ENCODE measurements at places on chromosomes 1 and 21.
A peak's percentile ranks its signal among the peaks of the same experiment; 100 is the strongest.

GRCh38 chr1:165592945-165593823 is 37.9 kb upstream of the MGST3 start:
- H3K27me3 ChIP-seq = peaks cover 65% of the 10 kb centered on the region
- H3K36me3 ChIP-seq = no peaks in the 10 kb centered on the region
- H3K4me3 ChIP-seq = no peak overlapping the region
- H3K4me1 ChIP-seq = peaks cover 11% of the 10 kb centered on the region
- no peak overlapping the region for H3K27ac ChIP-seq

GRCh38 chr1:27383039-27383605 is at the start of gene CD164L2:
TSS of gene CD164L2 (minus strand) at chr1:27383333. CDS start at chr1:27383239, 94 bp downstream.
- no peaks in the 10 kb centered on the region for H3K27me3 ChIP-seq
- H3K27ac ChIP-seq = no peak within 1 kb of the TSS
- DNase-seq = peak; percentile 69

DNA sequence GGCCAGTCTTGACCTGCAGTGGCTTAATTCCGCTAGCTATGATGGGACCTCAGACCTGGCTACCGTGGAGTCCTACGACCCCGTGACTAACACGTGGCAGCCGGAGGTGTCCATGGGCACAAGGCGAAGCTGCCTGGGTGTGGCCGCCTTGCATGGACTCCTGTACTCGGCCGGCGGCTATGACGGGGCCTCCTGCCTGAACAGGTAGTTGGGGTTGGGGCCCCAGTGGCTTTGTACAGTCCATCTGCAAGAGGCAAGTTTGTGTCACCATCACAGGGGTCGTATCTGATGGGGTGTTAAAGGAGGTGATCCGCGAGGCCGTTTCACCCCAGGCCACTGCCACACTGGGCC is 2.9 kb downstream of the KLHL17 start:
- no peak for DNase-seq
- H3K27me3 ChIP-seq = no peaks in the 10 kb centered on the region

GRCh38 chr1:93613898-93614297 is 67.7 kb downstream of the BCAR3 start:
- no peak for DNase-seq
- peaks cover 36% of the 10 kb centered on the region for H3K36me3 ChIP-seq
- H3K27ac ChIP-seq = peak overlapping the region; percentile 97
- H3K4me3 ChIP-seq = peak overlapping the region; percentile 52

DNA sequence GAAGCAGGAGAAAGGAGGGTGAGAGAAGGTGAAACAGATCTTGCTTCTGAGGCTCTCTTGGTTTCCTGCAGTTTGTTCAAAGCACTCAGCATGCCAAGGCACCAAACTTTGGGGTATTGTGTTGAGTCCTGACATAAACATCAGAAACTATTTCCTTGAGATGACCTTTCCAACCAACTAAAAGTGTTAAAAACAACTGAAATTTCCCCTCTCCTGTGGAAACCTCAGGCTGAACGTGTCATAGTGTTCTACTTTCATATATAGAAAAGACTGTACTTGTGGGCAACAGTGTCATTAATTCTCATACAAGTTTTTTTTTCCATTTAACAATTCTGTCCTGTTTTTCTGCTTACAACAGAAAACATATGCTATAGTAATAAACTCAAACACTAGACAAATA is 6.3 kb upstream of the LYST start:
- no peaks in the 10 kb centered on the region for H3K27me3 ChIP-seq
- DNase-seq = no peak
- no peak overlapping the region for H3K4me3 ChIP-seq
- H3K36me3 ChIP-seq = no peaks in the 10 kb centered on the region

GRCh38 chr1:183920651-183921050 is 115.7 kb downstream of the RGL1 start:
- DNase-seq = no peak
- no peak overlapping the region for H3K4me3 ChIP-seq
- H3K27ac ChIP-seq = no peak overlapping the region
- H3K27me3 ChIP-seq = no peaks in the 10 kb centered on the region
- H3K36me3 ChIP-seq = no peaks in the 10 kb centered on the region

DNA sequence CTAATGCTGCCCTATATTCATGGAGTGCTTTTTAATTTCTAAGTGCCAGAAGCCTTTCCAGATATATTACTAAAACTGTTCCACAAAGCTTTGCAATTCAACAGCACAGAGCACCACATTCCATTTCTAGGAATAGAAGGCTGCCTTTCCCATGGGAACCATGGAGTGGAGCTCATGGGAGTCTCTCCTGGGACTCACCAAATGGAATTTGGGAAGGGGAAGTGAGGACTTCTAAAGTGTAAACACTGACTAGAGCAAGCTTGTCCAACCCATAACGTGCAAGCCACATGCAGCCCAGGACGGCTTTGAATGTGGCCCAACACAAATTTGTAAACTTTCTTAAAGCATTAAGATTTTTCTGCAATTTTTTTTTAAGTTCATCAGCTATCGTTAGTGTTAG is 190.4 kb upstream of the TNR start:
- H3K36me3 ChIP-seq = peaks cover 17% of the 10 kb centered on the region
- peak; percentile 8 for DNase-seq
- H3K27ac ChIP-seq = no peak overlapping the region
- H3K4me1 ChIP-seq = no peaks in the 10 kb centered on the region
- H3K27me3 ChIP-seq = no peaks in the 10 kb centered on the region
- no peak overlapping the region for H3K4me3 ChIP-seq

GRCh38 chr1:185862235-185862634 is 128.0 kb downstream of the HMCN1 start:
- H3K36me3 ChIP-seq = no peaks in the 10 kb centered on the region
- no peaks in the 10 kb centered on the region for H3K27me3 ChIP-seq
- H3K4me1 ChIP-seq = peaks cover 25% of the 10 kb centered on the region
- no peak overlapping the region for H3K27ac ChIP-seq
- no peak for DNase-seq

- H3K4me1 ChIP-seq = peaks cover 23% of the 10 kb centered on the region
- no peaks in the 10 kb centered on the region for H3K36me3 ChIP-seq
- peak overlapping the region; percentile 91 for H3K27ac ChIP-seq
- H3K4me3 ChIP-seq = peak overlapping the region; percentile 26
These were observed 12.4 kb downstream of the SAMSN1 start for GRCh38 chr21:14533499-14534428.

DNA sequence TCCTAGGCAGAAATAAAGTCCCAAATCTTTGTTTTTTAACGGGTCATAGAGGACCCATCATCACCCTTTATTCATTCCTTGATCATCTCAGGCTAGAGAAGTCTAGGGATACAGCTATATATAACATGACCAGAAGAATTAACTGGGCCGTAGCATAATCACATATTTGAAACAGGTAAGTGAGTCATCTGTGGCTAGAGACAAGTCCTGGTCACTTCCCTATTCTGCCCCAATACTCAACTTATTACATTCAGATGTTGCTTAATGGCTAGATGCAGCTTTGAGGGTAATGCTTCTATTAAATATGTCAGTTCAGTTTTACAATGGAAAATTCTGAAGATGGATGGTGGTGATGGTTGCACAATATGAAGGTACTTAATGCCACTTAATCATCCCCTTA is 47.0 kb downstream of the EXO1 start:
- no peak overlapping the region for H3K27ac ChIP-seq
- no peaks in the 10 kb centered on the region for H3K4me1 ChIP-seq
- no peak for DNase-seq
- H3K36me3 ChIP-seq = no peaks in the 10 kb centered on the region
- H3K27me3 ChIP-seq = no peaks in the 10 kb centered on the region
- H3K4me3 ChIP-seq = no peak overlapping the region

GRCh38 chr1:202165267-202165941 is 5.0 kb upstream of the PTPN7 start:
- peaks cover 6% of the 10 kb centered on the region for H3K4me1 ChIP-seq
- DNase-seq = no peak
- peaks cover 6% of the 10 kb centered on the region for H3K36me3 ChIP-seq
- H3K27me3 ChIP-seq = peaks cover 11% of the 10 kb centered on the region
- H3K27ac ChIP-seq = no peak overlapping the region
- no peak overlapping the region for H3K4me3 ChIP-seq

GRCh38 chr1:237867380-237867888 is 23.3 kb downstream of the ZP4 start:
- peaks cover 18% of the 10 kb centered on the region for H3K4me1 ChIP-seq
- no peaks in the 10 kb centered on the region for H3K27me3 ChIP-seq
- H3K27ac ChIP-seq = no peak overlapping the region
- no peaks in the 10 kb centered on the region for H3K36me3 ChIP-seq
- H3K4me3 ChIP-seq = no peak overlapping the region

GRCh38 chr1:222631611-222632208 is 13.8 kb downstream of the MIA3 start:
- H3K36me3 ChIP-seq = peaks cover 92% of the 10 kb centered on the region
- H3K4me3 ChIP-seq = no peak overlapping the region
- peaks cover 16% of the 10 kb centered on the region for H3K4me1 ChIP-seq
- H3K27me3 ChIP-seq = no peaks in the 10 kb centered on the region
- H3K27ac ChIP-seq = peak overlapping the region; percentile 24
- no peak for DNase-seq

- no peaks in the 10 kb centered on the region for H3K27me3 ChIP-seq
- H3K4me3 ChIP-seq = no peak overlapping the region
- H3K27ac ChIP-seq = no peak overlapping the region
- no peak for DNase-seq
These were observed 21.1 kb downstream of the HUNK start for GRCh38 chr21:31893851-31894415.

- H3K36me3 ChIP-seq = no peaks in the 10 kb centered on the region
- H3K4me3 ChIP-seq = no peak overlapping the region
- no peaks in the 10 kb centered on the region for H3K27me3 ChIP-seq
- H3K4me1 ChIP-seq = peaks cover 20% of the 10 kb centered on the region
These were observed 18.2 kb downstream of the CD34 start for GRCh38 chr1:207892764-207893163.

GRCh38 chr1:2180297-2181245 is 14.0 kb downstream of the FAAP20 start:
- H3K27ac ChIP-seq = no peak overlapping the region
- no peaks in the 10 kb centered on the region for H3K36me3 ChIP-seq
- no peak overlapping the region for H3K4me3 ChIP-seq
- no peaks in the 10 kb centered on the region for H3K4me1 ChIP-seq
- no peak for DNase-seq
- no peaks in the 10 kb centered on the region for H3K27me3 ChIP-seq

DNA sequence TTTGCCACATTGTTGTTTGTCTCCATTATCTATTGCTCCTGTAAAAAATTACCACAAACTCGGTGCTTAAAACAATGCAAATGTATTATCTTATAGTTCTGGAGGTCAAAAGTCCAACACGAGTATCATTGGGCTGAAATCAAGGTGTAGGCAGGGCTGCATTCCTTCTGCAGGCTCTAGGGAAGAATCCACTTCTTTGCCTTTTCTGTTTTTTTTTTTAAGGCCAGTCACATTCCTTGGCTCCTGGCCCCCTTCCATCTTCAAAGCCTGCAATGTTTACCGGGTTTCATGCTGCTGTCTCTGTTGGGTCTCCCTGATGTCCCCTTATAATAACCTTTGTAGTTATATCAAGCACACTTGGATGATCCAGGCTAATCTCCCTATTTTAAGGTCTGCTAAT is 212.7 kb downstream of the PTBP2 start:
- no peaks in the 10 kb centered on the region for H3K4me1 ChIP-seq
- no peaks in the 10 kb centered on the region for H3K36me3 ChIP-seq
- DNase-seq = no peak
- H3K27ac ChIP-seq = no peak overlapping the region

- H3K27ac ChIP-seq = no peak overlapping the region
- no peaks in the 10 kb centered on the region for H3K36me3 ChIP-seq
- peaks cover 13% of the 10 kb centered on the region for H3K4me1 ChIP-seq
- no peak overlapping the region for H3K4me3 ChIP-seq
These were observed 389.8 kb upstream of the ADGRL2 start for GRCh38 chr1:81410941-81411340.

GRCh38 chr1:64864018-64864940 is 102.1 kb downstream of the JAK1 start:
- H3K4me3 ChIP-seq = no peak overlapping the region
- peak; percentile 55 for DNase-seq
- no peaks in the 10 kb centered on the region for H3K4me1 ChIP-seq
- H3K27ac ChIP-seq = no peak overlapping the region
- no peaks in the 10 kb centered on the region for H3K27me3 ChIP-seq
- peaks cover 54% of the 10 kb centered on the region for H3K36me3 ChIP-seq

- H3K27me3 ChIP-seq = no peaks in the 10 kb centered on the region
- no peaks in the 10 kb centered on the region for H3K36me3 ChIP-seq
- H3K4me1 ChIP-seq = no peaks in the 10 kb centered on the region
These were observed 19.1 kb downstream of the CD101 start for GRCh38 chr1:117020526-117021156.

GRCh38 chr1:11738783-11739182 is 2.8 kb downstream of the AGTRAP start:
- no peaks in the 10 kb centered on the region for H3K27me3 ChIP-seq
- DNase-seq = no peak
- peaks cover 7% of the 10 kb centered on the region for H3K4me1 ChIP-seq
- peaks cover 20% of the 10 kb centered on the region for H3K36me3 ChIP-seq

DNA sequence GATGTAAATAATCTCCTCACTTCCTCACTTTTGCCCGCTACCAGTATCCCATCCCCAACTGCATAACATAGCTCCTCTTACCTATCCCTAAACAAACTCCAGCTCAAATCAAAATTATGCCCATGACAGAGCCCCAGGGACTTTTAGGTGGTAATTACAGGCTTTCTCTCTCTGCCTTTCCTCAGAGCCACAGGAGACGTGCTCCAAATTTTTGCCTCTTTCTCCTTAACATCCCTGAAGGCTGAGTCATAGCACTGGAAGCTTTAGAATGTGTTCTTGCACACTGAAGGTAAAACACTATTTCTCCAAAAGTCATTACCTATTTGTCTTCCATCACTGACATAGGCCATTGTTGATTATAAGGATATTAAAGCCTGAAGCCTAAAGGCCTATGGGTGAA is 263.5 kb upstream of the PLD5 start:
- H3K27me3 ChIP-seq = no peaks in the 10 kb centered on the region
- H3K36me3 ChIP-seq = no peaks in the 10 kb centered on the region
- peaks cover 22% of the 10 kb centered on the region for H3K4me1 ChIP-seq
- H3K4me3 ChIP-seq = no peak overlapping the region
- peak; percentile 51 for DNase-seq
- H3K27ac ChIP-seq = peak overlapping the region; percentile 11

- peaks cover 10% of the 10 kb centered on the region for H3K4me1 ChIP-seq
- peaks cover 38% of the 10 kb centered on the region for H3K27me3 ChIP-seq
- peak; percentile 44 for DNase-seq
These were observed 50.0 kb downstream of the FOXO6 start for GRCh38 chr1:41411229-41411628.

GRCh38 chr1:185068341-185068740 is 23.0 kb downstream of the RNF2 start:
- no peak for DNase-seq
- H3K27ac ChIP-seq = no peak overlapping the region
- no peaks in the 10 kb centered on the region for H3K36me3 ChIP-seq

GRCh38 chr1:169886422-169886821 is 7.3 kb downstream of the SCYL3 start:
- H3K27me3 ChIP-seq = no peaks in the 10 kb centered on the region
- peaks cover 50% of the 10 kb centered on the region for H3K36me3 ChIP-seq

Data from MCF 10A (cell line).